ENCODE measurements at places on chromosomes 7 and 10.

DNA sequence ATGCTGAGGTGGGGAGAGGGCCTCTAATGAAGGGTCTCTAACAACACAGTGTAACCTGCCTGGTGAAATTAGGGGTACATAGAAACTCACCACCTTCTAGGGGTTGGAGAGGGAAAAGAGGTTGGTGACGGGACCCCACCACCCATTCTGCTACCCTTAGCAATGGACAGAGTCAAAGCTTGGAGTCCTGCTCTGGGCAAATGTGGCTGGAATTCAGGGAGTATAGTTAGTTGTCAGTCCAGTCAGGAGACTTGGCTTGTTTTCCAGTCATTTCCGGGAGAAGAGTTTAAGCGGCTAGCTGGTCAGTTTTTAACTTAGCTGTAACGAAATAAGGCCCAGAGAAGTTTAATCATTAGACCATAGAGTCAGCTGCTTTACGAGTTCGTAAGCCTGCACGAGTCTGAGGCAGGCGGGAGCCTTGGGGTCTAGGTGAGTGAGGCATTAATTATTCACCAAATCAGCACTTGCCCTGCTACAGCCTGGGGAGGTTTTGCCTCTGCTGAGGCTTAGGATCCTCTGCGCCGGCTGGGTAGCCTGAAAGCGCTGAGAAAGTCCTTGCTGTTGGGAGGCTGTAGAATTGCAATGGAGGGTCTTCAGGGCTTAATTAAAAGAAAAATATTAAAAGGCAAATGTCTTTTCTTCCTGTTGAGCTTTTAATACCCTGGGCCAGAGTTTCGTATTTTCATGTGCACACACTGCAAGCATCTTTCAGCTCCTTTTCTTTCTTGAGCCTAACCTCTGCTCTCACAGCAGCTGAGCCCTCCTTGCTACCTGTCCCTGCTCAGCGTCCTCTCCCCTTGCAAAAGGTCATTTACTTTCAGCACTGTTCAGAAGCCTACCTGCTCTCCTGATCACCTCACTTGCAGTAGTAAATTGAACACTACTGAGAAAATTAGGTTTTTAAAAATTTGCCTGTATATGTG lies 1.5 kb upstream of the LAMB1 start:
- DNase-seq = no peak

DNA sequence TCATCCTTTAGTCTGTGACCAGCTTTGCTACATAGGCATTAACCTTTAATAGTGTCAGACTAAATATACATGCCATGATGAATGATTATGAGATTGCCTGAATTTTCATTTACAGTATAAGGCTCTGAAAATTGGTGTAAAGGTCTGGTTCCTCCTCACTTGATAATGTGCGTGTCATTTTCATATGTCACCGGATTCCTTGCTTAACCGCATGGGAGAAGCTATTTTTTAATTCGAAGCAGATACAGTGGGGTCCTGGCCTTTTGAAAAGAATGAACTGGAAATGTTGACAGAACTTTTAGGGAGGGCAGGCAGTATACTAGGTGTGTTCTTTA lies 192.4 kb upstream of the SH2B2 start:
- DNase-seq = no peak

DNA sequence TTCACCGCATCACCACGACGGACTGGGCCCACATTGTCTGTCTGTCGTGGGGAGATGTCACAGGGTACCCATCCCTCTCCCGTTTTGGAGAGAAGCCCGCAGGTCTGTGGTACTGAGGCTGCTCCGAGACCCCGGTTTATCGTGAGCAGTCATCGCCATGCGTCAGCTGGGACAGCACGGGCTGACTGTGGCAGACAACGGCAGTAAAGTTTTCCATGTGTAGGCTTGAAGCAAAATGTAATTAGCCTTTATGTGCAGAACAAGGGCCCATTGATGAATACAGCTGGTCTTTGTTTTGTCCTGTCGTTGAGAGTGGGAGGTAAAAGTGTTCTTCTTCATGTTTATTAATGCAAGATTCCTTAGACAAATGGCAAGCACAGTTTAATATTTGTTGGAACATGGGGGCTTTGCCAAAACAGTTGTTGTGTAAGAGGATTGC lies 167.4 kb upstream of the SH2B2 start:
- peak; percentile 72 for DNase-seq

GRCh38 chr7:112150823-112151641 lies 55.2 kb downstream of the DOCK4 start:
- DNase-seq = peak; percentile 49

GRCh38 chr10:26468291-26468690 lies 30.1 kb downstream of the APBB1IP start:
- DNase-seq = no peak

DNA sequence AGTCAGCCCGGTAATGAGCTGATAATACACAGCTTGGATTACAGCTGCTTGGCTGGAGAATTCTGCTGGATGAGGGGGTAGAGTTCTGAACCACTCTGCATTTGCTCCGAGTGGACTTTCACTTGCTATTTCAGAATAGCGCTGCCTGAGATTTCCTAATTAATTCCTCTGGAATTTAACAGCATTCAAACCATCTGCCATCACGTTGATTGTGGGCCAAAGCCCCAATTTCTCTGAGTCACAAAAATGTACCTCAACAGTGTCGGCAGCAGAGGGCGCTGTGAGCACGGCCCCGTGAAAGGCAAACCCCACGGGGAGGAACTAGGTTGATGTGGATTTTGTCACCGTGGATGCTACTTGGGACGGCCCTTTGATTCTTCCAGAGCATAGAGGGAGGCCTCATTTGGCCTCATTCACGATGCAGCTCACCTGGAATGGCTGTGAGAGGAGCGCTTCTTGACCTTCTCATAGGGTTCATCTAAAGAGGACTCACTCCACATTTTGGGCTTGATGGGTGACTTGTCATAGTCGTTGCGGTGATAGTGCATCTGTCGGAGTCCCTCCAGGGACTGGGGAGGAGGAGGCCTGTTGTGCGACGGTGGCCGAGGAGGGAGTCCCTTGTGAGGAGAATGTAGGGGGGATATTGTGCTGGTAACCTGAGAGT lies 73.3 kb downstream of the PRPF18 start:
- DNase-seq = peak; percentile 78

DNA sequence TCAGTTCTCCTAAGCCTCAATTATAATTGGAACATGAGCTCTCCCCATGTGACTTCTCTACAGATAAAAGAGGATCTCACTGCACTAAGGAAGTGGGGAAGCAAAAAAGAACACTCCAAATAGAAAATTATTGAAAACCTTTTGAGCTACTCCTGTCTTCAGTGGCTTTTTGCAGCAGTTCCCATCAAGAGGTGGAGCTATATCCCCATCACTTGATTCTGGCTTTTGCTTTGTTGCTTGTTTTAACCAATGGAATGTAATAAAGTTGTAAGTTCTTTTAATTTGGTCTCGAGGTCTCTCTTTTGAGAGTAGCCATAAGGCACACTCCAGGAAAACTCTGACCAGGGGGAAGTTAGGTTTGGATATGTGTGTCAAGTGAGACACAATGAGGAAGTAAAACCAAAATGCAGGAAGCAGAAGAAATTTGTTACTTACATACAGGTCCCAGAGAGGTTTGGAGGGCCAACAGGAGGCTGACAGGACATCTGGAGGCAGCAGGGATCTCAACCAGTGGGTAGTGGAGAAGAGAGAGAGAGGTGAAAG lies 569.4 kb downstream of the HTR7 start:
- peak; percentile 20 for DNase-seq

DNA sequence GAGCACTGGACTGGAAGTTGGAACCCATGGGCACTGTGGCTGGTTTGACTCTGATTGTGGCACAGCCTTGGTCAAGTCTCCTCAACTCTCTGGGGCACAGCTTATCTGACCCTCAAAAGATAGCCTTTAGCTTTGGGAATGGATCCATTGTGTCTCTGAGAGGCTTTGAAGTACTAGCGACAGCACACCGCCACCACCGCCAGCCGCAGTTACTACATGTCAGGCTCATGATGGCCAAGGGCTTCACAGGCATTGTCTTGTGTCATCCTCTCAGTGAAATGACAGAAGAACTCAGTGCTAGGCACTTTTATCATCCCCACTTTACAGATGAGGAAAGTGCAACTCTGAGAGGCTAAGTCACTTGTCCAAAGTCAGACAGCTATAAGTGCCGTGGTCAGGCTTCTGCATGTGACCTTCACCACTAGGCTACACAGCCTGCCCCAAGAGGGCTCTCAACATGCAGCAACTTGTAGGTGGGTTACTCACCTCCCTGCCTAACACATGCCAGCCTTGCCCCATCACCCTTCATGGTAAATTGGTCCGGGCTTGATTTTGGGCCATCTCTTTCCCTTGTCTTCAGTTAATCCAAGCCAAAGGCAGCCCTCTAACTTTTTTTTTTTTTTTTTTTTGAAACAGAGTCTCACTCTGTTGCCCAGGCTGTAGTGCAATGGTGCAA lies 44.1 kb downstream of the C10orf105 start:
- no peak for DNase-seq

GRCh38 chr10:24503461-24504320 lies 220.0 kb downstream of the ARHGAP21 start:
- no peak for DNase-seq

DNA sequence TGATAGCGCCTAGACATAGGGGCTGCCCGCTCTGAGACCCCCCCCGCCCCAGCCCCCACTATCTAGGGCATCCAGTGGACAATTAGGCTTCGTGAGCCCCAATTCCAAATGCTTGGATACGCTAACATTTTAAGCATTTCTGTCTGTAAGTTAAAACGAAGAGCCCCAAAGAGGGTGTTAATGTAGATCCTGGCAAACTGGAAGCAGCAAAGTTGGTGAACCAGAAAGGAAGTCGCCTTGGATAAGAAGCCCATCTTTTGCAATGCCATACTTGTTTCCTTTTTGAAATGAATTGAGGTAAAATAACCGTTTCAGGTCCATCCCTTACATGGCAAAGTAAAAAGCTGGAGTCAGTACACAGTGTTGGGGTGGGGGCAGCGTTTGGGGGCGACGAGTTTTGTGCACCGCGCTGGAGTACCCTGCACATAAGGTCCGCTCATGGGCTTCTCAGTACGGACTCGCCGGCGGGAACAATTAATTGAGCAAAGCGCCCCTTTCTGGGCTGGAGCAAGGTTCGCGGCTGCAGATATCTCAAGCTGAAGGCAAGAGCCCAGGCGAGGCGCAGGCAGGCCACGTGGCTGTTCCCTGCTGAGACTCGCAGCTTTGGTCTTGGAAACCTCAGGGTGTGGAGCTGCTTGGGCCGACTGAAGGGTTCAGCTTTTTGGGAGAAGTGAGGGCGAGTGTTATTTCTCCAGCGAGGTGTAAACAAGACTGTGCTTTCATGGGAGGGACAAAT lies 1.4 kb upstream of the TWIST1 start:
- no peak for DNase-seq

DNA sequence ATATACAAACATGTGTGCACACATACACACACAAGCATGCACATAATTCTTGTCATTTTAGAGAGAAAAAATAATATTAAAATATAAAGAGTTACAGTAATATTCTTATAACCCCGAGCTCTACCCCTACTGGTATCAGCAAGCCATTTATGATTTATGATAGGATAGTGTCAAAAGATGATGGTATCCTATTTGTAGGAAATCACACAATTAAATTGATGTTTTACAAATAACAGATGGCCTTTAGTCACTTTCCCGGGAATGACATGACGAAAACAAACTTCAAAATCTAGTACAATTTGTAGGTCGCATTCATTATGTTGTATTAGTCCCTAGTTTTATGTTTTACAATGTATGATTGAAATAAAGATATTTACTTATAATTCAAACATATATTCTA lies 36.8 kb downstream of the THSD7A start:
- DNase-seq = no peak

GRCh38 chr7:27930910-27931476 lies 191.0 kb downstream of the TAX1BP1 start:
- no peak for DNase-seq

- peak; percentile 57 for DNase-seq
These were observed 1.7 kb upstream of the CXCL12 start for GRCh38 chr10:44386546-44387052.

GRCh38 chr7:50621973-50622490 lies 56.8 kb upstream of the DDC start:
- no peak for DNase-seq

GRCh38 chr10:71209731-71210541 lies 2.4 kb upstream of the UNC5B start:
- DNase-seq = no peak

GRCh38 chr10:25493122-25493893 lies 318.5 kb downstream of the GPR158 start:
- DNase-seq = peak; percentile 15

DNA sequence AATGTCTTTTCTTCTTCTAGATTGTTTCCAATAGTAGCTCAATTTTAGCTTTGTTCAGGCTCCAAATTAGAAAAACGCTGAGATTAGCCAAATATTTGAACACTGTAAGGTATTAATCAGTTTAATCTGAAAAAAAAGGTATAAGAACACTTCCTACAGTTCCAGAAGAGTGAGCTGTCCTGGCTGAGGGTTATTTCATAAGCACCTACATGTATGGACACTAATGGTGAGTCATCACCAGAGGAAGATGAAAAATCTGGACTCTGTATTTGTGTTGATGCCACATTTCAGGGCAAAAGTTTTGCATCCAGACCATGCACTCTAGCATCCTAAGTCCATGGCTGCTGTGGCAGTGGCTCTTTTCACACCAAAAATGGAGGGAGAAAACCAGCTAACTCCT lies 189.5 kb downstream of the ANKRD30A start:
- DNase-seq = no peak

- DNase-seq = peak; percentile 46
These were observed 86.3 kb downstream of the RNF216 start for GRCh38 chr7:5694912-5695726.

- DNase-seq = no peak
These were observed 71.9 kb downstream of the JCAD start for GRCh38 chr10:29987471-29987870.

- DNase-seq = no peak
These were observed 30.8 kb downstream of the KCNH2 start for GRCh38 chr7:150947241-150947745.

- DNase-seq = no peak
These were observed 20.2 kb downstream of the FAM204A start for GRCh38 chr10:118321724-118322575.

GRCh38 chr10:96441322-96441885 lies 72.3 kb downstream of the TLL2 start:
- no peak for DNase-seq

- DNase-seq = no peak
These were observed 3.8 kb downstream of the GPRIN2 start for GRCh38 chr10:46552526-46553237.

DNA sequence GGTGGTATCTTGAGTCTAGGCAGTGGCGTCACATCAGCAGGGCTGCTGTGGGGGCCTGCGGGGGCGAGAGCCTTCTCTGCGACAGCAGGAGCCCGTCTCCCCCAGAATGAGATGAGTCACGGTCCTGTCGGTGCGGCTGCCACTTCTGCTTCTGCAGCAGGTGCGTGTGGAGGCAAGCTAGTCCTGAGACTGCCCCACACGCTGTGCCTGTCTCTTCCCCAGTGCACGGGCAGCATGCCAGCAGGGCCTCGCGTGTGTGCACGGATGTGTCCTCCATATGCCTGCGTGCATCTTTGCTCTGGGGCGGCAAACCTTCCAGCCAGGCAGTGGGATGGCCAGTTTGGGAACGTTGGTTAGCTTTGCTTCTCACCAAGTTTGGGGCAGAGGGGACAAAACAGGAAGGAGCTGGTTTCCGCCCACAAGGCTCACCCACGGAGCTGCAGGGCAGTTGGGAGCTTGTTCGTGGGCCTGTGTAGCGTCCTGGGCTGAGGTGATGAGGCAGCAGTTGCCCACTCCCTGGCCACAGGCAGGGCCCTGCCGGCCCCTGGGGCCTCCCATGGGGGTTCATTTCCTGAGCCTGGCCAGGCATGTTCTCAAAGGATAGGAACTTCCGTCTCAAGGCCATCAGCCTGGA lies 60.8 kb upstream of the PPIF start:
- peak; percentile 55 for DNase-seq
